ENCODE measurements at places on chromosomes 12 and 14.
A peak's percentile ranks its signal among the peaks of the same experiment; 100 is the strongest.

- no peak for DNase-seq
These were observed 34.0 kb downstream of the ALG10B start for GRCh38 chr12:38350342-38351174.

DNA sequence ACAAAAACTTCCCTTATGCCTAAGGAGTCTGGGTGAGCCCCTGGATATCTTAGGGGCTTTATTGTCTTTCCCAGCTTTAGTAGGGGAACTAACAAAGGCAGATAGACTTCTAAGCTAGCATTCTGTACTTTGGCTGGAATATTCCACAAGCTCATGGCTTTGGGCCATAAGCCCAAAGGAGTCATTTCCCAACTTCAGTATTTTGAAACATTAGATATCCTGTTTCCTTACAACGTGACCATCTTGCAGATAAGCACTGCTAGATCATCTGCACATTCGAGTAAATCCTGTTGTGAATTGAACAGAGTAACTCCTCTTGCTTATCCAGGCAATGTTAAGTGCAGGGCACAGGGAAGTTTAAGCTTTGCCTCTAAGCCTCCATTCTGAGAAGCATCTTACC lies 70.6 kb upstream of the ACTN1 start:
- no peak for DNase-seq

- DNase-seq: no peak
These were observed 413.1 kb downstream of the ZFP36L1 start for GRCh38 chr14:68379510-68380328.

GRCh38 chr12:106234449-106234848 lies 13.4 kb downstream of the CKAP4 start:
- no peak for DNase-seq

- no peak for DNase-seq
These were observed 34.0 kb downstream of the ERO1A start for GRCh38 chr14:52661314-52661713.

- no peak for DNase-seq
These were observed 267.6 kb upstream of the SFSWAP start for GRCh38 chr12:131443019-131444000.

DNA sequence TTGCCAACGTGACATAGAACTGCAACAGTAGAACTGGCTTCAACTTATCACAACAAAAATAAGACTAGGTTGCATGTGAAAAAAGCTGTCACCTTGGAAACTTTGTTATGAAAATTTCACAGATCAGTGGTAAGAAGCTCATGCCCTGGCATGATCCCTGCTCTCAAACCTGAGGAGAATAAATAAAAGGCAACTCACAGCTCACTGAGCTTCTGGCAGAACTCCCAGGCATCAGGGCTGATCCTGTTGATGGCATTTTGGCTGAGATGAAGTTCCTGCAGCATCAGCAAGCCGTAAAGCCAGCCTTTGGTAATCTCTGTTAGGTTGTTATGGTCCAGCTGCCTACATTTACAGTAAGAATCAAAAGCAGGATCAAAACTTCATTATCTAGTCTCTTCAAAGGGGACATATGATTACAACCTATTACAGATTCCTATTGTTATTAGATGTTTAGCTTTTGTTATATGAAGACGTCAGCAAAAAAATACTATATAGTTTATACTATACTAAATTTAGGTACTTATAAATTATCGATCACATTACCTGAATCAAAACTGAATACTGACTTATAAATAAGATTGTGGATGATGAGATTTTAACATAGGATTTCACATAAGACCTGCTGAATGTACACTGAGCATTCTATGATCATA lies 32.0 kb downstream of the LRIG3 start:
- DNase-seq: no peak

- no peak for DNase-seq
These were observed 288.4 kb downstream of the GXYLT1 start for GRCh38 chr12:41856228-41856627.

- DNase-seq: no peak
These were observed 30.9 kb upstream of the EMP1 start for GRCh38 chr12:13165617-13166041.

DNA sequence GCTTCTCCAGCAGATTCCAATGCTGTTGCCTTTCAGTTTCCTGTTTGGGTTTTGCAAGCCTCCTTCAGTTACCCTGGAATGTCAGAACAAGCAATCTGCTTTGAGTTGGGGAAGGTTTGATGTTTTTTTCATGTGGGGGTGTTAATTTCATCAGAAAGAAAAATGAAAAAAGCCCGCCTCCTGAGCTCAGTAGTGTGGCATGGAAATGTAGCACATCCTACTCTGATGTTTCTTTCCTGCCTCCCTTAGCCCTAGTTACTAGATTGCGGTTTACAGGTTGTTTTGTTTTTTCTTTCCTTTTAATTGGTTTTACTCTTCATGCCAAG lies 22.6 kb downstream of the IFNG-AS1 start:
- DNase-seq: no peak

DNA sequence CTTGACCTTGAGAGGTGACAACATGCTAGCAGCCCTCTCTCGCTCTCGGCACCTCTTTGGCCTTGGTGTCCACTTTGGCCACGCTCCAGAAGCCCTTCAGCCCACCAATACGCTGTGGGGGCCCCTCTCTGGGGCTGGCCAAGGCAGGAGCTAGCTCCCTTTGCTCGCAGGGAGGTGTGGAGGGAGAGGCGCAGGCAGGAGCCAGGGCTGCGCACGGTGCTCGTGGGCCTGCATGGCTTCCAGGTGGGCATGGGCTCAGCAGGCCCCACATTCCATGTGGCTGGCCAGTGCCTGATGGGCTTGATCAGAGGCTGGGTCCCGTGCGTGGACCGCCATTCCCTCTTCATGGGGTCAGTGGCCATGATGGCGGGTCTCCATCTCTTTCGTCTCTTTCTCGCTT lies 1237.0 kb upstream of the USP15 start:
- DNase-seq: no peak

GRCh38 chr12:63037746-63038712 lies 103.1 kb upstream of the PPM1H start:
- peak; percentile 39 for DNase-seq

GRCh38 chr12:54051026-54051842 lies 2.4 kb upstream of the HOXC4 start:
- no peak for DNase-seq

DNA sequence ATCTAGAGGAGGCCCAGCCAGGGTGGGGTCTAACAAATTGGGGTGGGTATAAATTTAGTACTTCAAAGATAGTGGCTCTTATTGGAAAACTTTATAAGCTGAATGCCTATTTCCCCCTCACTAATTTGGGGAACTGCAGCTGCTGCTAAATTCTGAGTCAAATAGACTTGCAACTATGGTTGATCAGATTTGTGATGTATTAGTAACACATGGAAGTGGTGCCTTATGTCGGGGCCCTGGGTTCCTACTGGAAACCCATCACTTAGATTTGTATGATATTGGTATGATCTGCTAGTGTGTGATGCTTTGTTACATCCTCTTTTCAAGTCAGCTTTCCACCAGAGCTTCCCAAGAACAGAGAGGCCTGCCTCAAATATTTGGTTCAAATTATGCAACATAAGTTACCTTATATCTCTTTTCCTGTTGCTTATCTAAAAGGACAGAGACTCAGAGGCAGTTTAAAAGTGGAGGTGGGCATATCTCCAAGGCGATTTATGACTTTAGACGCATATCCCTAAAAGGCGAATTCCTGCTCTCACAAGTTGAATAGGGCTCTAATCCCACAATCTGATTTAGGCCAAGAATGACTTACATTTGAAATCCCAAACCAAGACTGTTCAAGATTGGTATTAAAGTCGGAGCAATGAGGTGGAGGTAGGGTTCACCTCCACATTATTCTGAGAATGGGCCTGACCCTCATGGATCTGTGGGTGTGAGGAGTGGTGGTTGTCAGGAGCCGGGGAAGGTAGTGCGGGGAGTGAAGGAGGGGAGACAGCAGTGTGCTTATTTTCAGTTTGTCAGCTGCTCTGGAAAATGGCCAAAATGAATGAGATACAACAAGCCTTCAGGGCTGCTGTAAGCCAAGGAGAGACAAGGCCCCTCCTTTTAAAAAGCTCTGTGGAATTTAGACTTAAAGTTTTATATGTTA lies 425.8 kb downstream of the RAD51B start:
- no peak for DNase-seq

DNA sequence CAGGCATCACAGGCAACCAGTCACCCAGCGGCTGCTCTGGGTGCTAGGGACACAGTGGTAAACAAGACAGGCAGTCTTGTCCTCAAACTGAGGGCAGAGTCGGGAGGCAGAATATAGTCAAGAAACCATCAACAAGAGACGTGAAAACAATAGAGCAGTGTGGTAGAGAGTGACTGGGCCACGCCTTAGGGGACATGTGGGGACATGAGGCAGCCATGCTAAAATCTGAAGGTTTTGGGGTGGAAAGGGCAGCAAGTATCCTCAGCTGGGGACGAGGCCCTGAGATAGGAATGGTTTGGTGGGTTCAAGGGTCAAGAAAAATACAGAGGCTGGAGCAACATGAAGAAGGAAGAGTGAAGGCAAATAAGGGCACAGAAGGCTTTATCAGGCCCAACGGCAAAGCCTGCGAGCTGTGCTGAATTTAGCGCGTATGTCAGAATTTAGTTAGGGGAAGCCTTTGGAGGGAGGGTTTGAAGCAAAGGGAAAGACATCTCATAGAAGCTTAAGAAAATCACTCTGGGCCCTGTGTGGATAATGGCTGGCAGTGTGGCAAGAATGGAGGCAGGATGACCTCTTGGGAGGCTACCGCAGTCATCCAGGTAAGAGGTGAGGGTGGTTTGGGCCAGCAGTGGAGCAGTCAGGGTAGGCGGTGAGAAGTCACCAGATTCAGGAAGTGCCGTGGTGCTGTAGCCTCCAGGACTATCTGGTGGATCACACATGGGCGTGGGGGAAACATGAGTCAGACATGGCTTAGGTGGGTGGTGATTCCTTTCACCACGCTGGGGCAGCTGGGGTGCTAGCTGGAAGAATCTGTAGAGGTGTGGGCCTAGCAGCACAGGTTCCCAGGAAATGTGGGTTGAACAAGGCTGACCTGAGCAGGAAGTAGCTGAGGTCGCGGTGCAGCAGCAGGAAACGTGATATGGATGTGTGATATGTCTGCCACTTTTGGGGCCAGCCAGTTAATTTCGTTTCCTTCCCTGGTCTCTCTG lies 3.0 kb downstream of the EVL start:
- DNase-seq: no peak

DNA sequence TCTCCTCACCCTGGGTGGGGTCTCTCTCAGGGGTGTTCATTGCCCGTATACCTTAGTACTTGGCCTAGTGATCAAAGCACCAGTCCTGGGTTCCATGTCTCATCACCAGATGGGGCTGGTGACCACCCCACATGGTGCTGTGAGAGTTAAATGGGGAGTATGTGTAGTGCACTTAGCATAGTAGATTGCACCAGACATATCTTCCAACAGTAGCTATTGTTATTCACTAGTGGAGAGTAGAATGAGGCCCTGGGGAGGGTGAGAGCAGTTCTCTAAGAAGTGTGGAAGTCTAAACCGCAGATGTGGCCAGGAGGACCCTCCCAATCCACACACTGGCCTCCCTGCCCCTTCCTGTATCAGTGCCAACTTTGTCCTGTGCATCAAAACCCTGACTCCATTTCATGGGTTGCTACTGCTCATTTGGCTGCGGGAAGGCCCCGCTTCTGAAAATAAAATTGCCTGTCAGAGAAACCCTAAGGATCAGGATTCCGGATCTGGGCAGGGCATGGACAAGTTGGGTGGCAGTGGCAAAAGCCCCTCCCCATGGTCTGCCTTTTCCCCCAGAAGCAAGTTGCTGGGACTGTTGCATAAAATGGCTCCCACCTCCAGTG lies 4.4 kb downstream of the CD9 start:
- DNase-seq: no peak

GRCh38 chr12:19498099-19498498 lies 58.8 kb downstream of the AEBP2 start:
- no peak for DNase-seq

DNA sequence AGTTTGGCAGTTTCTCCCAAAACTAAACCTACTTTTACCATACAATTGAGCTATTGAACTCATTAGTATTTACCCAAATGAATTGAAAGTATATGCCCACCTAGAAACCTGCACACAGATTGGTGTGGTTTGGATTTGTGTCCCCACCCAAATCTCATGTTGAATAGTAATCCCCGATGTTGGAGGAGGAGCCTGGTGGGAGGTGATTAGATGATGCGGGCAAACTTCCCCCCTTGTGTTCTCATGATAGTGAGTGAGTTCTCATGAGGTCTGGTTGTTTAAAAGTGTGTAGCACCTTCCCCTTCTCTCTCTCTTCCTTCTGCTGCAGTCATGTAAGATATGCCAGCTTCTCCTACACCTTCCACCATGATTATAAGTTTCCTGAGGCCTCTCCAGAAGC lies 4.0 kb upstream of the KRT6C start:
- no peak for DNase-seq

GRCh38 chr14:58941629-58942028 lies 246.8 kb upstream of the DAAM1 start:
- no peak for DNase-seq

DNA sequence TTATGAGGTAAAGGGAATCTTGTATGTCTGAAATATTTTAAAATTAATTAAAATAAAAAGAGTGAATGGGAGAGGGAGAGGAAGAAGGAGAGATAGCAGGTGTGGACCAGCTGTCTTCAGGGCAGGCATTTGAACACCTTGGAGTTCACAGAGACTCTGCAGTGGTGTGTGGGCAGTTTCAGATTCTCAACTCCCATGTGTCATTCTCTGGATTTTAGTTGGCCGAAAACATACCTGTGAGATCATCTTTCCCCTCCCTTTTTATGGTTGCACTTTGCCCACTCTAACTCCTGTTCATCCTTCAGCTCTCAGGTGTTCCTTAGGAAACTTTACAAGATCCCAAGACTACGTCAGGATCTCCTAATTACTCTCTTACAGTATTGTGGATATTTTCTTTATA lies 108.1 kb downstream of the ERC1 start:
- DNase-seq: no peak

DNA sequence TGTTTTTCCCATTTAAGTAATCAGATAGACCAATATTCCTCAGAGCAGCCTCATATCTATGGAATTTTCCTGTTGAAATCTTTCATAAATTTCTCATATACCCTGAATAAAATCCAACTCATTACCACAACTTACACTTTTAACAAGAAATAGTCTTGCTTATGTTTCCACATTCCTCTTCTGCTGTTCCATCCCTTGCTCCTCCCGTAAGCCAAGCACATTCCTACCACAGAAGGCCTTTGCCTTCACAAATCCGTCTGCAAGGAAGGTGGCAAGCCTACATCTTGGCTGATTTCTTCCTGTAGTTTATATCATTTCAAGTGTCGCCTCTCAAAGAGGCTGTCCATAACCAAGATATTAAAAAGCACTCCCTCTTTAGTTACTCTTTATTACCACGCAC lies 127.7 kb downstream of the C12orf50 start:
- no peak for DNase-seq

- no peak for DNase-seq
These were observed 13.2 kb downstream of the SPPL3 start for GRCh38 chr12:120890963-120891362.

DNA sequence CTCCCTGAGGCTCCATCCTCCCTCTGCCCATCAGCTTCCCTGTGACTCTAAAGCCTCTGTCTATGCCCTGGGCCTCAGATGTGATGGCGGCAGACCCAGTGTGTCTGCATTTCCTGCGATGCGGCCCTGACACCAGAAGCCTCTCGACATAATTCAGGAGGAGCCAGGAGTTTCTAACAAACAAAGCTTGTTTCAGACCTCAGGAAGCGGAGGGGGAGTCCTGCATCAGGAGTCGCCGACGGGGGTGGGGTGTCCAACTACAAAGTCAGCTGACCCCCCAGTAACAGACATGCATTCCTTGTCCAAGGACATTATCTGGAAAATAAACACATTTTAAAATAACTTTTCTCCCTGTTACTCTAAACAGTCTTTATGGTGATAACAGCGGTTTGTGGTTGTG lies 167.5 kb downstream of the DPF3 start:
- DNase-seq: no peak

- DNase-seq: no peak
These were observed 14.9 kb upstream of the MCRS1 start for GRCh38 chr12:49582850-49583249.

- DNase-seq: no peak
These were observed 32.8 kb downstream of the GTF2A1 start for GRCh38 chr14:81187832-81188522.

All from NCI-H1417 treated with DMSO at 0.1 percent for 48 hours (cell line).